ENCODE measurements at places on chromosomes 3 and 15.

- no peak for DNase-seq
These were observed 254.5 kb downstream of the FAM43A start for GRCh38 chr3:194939949-194940770.

- DNase-seq, result no peak
These were observed 6.3 kb downstream of the PXYLP1 start for GRCh38 chr3:141237701-141238521.

DNA sequence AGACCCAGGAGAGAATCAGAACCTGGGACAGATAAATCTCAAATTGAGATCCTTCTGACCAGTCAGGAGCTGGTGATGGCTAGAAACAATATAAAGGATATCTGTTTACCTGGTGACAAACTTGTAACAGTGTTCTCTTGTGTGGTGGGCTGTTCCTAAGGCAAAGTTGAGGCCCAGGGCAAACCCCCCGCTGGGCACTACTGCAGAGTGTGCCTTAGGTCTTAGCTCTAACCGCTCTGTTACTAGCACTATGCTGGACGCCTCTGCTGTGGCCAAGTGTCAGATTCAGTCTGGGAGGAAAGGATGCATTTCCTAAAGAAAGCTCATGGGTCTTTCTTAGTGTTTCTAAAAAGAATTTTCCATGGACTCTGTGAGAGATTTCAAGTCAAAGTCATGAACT, 146.5 kb upstream of the MEIS2 start:
- DNase-seq, result no peak

- no peak for DNase-seq
These were observed 260.5 kb upstream of the ZPLD1 start for GRCh38 chr3:102174312-102174712.

DNA sequence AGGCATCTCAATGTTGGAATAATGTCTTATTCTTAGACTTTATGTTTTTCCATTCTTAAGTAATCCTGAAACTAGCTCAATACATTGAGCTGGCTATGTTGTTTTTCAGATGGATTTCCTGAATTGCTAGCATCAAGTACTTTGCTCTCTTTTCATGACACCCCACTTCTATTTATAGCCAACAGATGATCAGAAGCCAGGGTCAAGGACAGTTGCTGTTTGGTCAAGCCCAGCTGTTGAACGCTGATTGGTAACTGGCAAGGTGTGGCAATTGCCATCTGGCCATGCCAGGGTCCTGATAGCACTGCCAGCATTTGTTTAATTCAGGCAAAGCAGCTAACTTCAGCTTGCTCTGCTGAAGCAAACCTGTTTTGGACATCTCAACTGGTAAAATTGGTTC, 46.2 kb upstream of the PLCL2 start:
- no peak for DNase-seq

DNA sequence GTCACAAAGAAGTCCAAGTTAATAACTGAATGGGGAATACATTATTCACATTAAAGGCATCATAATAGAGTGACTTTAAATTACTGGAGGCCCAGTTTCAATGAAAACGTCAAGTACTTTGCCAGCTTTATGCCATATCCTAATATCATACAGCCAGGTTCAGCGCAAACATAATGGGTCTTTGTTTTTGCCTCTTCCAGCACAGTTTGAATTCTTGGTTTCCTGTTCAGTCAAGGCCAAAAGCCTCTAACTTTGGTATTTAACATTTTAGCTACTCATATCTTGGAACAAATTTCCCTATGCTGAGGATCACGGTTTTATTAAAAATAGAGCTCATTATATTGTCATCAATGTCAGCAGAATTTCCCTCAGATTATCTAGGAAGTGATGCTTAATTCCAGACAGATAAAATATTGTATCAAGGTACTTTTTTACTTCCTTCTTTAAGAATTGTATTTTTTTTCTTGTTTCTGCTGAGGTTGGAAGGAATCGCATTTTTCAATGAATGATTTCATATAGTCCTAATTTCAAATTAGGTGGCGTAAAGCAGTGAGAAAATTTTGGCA, 269.2 kb downstream of the THRB start:
- no peak for DNase-seq

DNA sequence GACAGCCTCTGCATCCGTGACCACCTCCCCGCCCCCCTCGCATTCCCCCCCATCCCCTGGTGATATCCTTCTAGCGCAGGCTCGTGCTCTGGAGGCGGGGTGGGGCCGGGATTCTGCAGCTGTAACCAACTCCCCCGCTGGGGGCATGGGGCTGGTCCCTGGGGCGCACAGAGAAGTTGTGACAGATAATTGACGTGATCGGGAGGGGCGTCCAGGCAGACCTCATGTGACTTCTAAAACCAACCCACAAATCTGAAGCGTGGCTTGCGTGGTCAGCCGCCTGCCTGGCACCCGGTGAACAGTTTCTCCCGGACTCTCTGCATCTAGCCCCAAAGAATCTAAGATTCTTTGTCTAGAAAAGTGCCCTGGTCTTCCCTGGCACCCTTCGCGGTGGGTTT, 100.6 kb upstream of the IGF1R start:
- DNase-seq, result no peak

DNA sequence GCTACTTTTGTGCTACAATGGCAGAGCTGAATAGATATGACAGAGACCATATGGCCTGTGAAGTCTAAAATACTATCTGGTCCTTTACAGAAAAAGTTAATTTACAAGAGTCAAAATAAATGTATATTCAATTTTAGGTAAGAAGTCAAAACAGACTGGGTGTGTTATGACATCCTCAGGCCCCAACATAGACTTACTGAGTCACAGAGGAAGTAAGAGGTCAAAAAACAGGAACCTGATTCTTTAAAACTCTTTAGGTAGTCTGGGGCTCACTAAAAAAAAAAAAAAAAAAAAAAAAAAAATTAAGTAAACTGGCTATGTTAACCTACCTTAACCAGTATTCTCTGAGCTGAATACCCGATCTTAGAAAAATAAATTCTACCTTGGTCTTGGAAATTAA, 13.1 kb downstream of the DNAAF4 start:
- no peak for DNase-seq

DNA sequence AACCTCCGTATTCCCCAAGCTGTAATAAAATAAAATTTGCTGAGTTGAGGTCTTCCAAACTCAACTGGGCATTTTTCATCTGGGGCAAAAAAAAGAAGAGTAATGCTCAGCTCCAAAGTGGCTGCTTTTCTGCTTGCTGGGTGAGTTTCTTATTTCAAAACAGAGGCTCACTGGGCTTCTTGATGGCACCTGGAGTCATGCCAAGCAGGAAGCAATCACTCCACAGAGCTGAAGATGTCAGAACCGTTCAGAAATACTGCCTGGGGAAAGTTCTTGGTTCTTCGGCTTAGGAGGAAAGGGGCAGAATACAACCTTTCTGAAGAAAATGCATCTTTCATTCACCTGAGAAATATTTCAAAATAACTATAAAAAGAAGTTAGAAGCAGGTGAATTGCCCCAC, 4.1 kb downstream of the CCR9 start:
- DNase-seq, result no peak

- DNase-seq, result no peak
These were observed 450.7 kb downstream of the NSUN3 start for GRCh38 chr3:94513600-94513999.

GRCh38 chr3:156483426-156483825, 71.5 kb downstream of the SSR3 start:
- no peak for DNase-seq

DNA sequence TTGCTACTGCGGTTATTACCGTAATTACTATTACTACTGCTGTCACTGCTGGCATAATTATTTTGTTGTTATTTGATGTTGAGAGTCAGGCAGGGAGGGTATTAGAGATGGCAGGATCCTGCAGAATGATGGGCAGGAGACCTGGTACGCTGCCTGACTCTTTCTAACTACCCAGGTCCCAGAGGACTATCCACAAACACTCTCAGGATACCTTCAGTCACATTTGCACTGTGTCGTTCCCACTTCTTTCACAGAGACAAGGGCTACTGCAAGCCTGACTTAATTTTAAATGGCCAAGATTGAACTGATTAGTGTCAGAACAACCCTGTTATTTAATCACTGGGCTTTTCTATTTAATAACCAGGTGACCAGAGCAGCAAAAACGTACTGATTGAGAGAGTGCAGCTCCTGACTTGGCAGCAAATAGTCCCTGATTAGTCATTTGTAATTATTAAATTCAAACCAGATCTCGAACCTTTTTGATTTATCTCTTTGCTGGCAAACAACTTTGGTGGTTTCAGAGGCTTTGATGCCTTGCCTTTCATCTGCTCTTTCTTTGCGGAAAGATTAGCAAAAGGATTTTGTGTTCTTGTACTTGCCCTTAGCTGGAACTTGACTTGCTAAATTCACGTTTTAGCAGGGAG, 88.8 kb upstream of the ARHGEF3 start:
- DNase-seq, result no peak

GRCh38 chr3:185555101-185555501, 2.7 kb upstream of the LIPH start:
- no peak for DNase-seq

DNA sequence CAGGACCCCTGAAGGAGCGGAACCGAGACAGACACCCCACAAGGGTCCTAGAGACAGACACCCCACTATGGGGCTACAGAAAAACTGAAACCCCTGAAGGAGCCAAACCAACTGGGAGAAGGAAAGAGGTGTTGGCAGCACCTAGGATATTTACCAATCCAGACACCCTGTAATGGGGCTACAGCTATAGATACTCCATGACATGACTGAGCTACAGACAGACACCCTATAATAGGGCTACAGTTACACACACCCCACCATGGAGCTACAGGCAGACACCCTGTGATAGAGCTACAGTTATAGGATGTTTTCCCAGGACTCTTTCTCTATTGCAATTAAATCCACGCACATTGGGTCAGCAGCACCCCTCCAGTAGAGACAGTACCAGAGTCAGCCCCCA, 22.6 kb upstream of the ADGRG7 start:
- DNase-seq, result no peak

GRCh38 chr3:66644549-66644948, 143.7 kb upstream of the LRIG1 start:
- DNase-seq, result no peak

DNA sequence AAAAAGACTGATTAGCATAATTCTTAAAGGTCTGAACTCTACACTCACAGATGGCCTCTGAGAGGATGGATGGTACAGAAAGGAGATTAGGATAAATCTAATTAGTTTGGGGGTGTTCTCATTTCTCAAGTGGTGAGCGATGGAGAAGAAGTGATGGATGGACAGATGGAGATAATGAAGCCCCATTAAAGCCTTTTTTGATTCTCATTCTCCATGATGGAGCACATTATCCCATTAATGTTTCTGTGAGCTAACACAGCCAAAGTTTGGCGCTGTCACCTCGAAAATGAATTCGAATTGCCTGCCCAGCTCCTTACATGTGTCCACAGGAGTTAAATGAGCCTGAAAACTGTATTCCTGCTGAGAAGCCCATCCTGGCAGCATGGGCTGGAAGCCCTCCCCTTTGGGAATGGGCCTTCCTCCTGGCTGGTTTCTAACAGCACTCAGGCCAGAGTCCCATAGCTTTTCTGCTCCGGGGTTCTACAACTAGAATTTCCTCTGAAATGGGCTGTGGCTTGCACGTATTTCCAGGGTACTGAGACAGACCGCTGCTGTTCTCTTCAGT, 726.0 kb upstream of the CFAP20DC start:
- no peak for DNase-seq

DNA sequence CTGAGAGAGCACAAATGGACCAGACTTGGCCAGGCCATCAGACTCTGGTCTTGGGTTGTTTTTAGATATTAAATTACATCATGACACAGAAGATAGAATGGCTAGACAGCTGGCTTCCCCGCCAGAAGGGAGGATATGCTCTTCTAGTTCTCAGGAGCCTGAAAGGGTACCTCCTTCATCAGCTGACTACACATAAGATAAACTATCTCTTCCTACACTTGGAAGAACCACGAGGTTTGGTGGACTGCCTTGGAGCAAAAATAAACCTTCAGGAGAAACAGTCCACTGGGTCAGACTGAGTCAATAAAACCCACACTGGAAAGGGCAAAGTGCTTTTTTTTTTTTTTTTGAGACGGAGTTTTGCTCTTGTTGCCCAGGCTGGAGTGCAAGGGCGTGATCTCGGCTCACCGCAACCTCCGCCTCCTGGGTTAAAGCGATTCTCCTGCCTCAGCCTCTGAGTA, 26.3 kb upstream of the DYNC1LI1 start:
- DNase-seq, result no peak

- DNase-seq, result no peak
These were observed 465.1 kb downstream of the MAGI1 start for GRCh38 chr3:65573548-65574116.

- DNase-seq, result no peak
These were observed 28.2 kb downstream of the CNOT10 start for GRCh38 chr3:32713181-32713580.

GRCh38 chr3:100149130-100149529, 34.8 kb upstream of the FILIP1L start:
- DNase-seq, result no peak

- no peak for DNase-seq
These were observed 290.1 kb downstream of the ZIC1 start for GRCh38 chr3:147699175-147699838.

GRCh38 chr3:169952045-169952444, 14.6 kb upstream of the SEC62 start:
- DNase-seq, result no peak

DNA sequence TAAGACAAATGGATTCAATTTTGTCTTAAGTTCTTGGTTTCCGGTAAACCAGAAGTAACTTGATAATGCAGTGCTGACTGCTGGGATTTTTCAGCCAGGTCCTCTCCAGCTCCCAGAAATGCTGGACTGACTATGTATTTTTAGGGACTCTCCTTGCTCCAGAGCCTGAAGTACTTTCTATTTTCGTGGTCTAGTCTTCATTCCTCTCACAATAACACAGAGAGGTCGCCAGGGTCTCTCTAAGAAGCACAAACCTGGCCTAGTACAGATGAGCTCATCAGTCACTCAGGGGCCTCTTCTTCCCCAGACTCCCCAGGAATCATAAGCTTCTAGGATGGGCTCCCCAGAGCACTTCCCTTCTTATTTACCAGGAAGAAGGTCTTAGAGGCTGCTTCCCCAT, 85.8 kb downstream of the FAM174B start:
- no peak for DNase-seq

DNA sequence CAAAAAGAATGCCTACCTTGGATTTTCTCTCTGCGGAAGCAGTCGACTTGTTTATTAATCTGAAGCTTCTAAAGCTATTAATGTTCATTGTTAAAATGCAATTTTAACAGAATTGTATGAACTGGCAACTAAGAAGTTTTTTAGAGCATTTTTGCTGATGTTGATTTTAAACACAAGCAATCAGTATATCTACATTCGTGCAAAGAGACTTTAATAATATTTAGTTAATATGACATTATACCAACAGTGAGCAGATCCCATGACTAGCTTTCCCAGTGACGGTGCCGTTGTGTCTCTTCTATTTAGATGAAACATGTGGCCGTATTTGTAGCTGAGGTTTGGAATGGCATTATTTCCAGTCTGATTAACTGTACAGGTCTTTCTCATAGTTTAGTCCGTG, 88.0 kb downstream of the PEX5L start:
- no peak for DNase-seq

DNA sequence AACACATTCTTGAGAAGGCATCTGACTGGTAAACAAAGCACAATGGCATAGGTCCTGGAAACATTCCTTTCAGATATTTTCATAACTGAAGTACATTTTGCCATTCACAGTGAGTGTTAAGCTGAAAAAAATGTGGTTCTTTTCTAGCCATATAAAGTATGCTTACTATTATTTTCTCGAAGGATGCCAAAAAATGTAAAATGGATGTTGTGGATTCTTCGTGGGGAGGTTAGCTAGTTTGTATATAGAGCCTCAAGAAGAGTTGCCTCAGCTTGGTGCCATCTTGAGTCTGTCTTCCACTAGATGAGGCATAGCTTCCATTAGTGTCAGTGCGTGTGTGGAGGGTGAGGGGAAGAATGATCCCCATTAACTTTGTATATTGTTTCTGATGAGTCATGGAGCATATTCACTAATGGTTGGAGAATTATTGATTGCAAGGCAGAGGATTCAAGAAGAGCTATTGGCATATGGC, 4.1 kb downstream of the MBNL1 start:
- DNase-seq, result no peak
